Bladder microvascular endothelial cell (primary cell): ENCODE measurements at places on chromosomes 12 and 14. TPM values are rescaled to one million over a fixed set of nuclear protein-coding genes. Genes with fewer than 3 reads are reported as not detected.

Gene APOF
- total RNA-seq, result not detected in 2 replicates

Gene GPR135
- 0.81 and 1.1 TPM in 2 replicates for total RNA-seq

Gene MTA1
- total RNA-seq, result 32.5 and 62.4 TPM in 2 replicates

Gene LRRC10
- not detected in 2 replicates for total RNA-seq

Gene FANCM
- 6.3 and 12.5 TPM in 2 replicates for total RNA-seq

Gene ZBTB1
- 27.8 and 60.9 TPM in 2 replicates for total RNA-seq

Gene ERP27
- total RNA-seq, result under 0.01 and 0.06 TPM in 2 replicates

Gene EIF2S3B
- total RNA-seq, result 0.32 and 0.69 TPM in 2 replicates

Gene CNTN1
- not detected in 2 replicates for total RNA-seq

Gene CLEC6A
- not detected in 2 replicates for total RNA-seq

Gene KRT86
- 0.16 TPM in 1 of 2 replicates, not detected in the other for total RNA-seq

Gene RERGL
- not detected in 2 replicates for total RNA-seq

Gene STAB2
- 0.44 TPM in 1 of 2 replicates, not detected in the other for total RNA-seq

Gene B4GALNT1
- under 0.01 and 0.06 TPM in 2 replicates for total RNA-seq

Gene UNC119B
- 18.6 and 24.7 TPM in 2 replicates for total RNA-seq

Gene SERPINA12
- not detected in 2 replicates for total RNA-seq
